SK-N-SH (cell line): ENCODE measurements at places on chromosomes 12 and 14. TPM values are rescaled to one million over a fixed set of nuclear protein-coding genes. Genes with fewer than 3 reads are reported as not detected.

Gene PRB2
- not detected in 2 replicates for polyA plus RNA-seq

Gene CHURC1
- polyA plus RNA-seq = 66.8 and 74.8 TPM in 2 replicates

Gene PTCSC3
- not detected in 2 replicates for polyA plus RNA-seq

Gene FBLN5
- 36.7 and 39.8 TPM in 2 replicates for polyA plus RNA-seq

Gene NTN4
- 0.08 and 0.11 TPM in 2 replicates for polyA plus RNA-seq

Gene CDK17
- 11.7 and 12.4 TPM in 2 replicates for polyA plus RNA-seq

Gene ERBB3
- 1.4 and 1.5 TPM in 2 replicates for polyA plus RNA-seq

Gene LTB4R2
- 8.2 and 12.2 TPM in 2 replicates for polyA plus RNA-seq

Gene CACNA2D4
- 0.02 TPM in 1 of 2 replicates, not detected in the other for polyA plus RNA-seq

Gene RNFT2
- 3.8 and 4.4 TPM in 2 replicates for polyA plus RNA-seq

Gene RFX4
- polyA plus RNA-seq = not detected in 2 replicates

Gene DIO2
- polyA plus RNA-seq = 0.91 and 1.1 TPM in 2 replicates

Gene ZFYVE26
- 5.6 and 7.7 TPM in 2 replicates for polyA plus RNA-seq

Gene PTPRO
- 1.4 and 1.9 TPM in 2 replicates for polyA plus RNA-seq

Gene KRT85
- polyA plus RNA-seq = not detected in 2 replicates

Gene TMEM119
- polyA plus RNA-seq = 25.7 and 28.2 TPM in 2 replicates

Gene TEX52
- not detected in 2 replicates for polyA plus RNA-seq

GRCh38 chr14:50070840-50071548, 45.4 kb downstream of the VCPKMT start:
- no peak for DNase-seq

GRCh38 chr12:62670986-62671720, 204.5 kb downstream of the MON2 start:
- DNase-seq = no peak

GRCh38 chr14:74508844-74509428, 15.4 kb downstream of the ISCA2 start:
- no peak for DNase-seq

DNA sequence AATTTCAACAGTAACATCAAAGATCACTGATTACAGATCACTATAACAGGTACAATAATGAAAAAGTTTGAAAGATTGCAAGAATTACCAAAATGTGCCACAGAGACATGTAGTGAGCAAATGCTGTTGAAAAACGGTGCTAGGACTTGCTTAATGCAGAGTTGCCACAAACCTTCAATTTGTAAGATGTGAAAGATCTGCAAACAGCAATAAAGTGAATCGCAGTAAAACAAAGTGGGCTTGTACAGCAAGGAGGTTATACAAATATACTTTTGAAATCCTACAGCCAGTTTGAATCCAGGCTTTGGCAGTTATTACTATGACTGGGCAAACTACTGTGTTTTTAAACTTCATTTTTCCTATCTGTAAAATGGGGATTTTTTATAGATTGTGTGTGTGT, 1.0 kb upstream of the PLEKHA5 start:
- DNase-seq = no peak

DNA sequence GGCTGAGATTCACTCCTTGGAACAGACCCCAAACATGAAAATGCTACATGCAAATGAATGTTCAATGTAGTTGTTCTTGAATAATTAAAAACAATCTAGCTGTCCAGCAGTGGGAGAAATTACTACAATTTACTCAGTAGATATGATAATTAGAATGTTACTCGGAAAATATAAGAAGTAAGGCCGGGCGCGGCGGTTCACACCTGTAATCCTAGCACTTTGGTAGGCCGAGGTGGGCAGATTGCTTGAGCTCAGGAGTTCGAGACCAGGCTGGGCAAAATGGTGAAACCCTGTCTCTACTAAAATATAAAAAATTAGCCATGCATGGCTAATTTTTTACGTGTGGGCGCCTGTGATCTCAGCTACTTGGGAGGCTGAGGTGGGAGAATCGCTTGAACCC, 15.3 kb upstream of the PTGER2 start:
- no peak for DNase-seq

- DNase-seq = peak; percentile 72
These were observed 29.0 kb downstream of the NCOR2 start for GRCh38 chr12:124538194-124539082.

- DNase-seq = no peak
These were observed 377.0 kb upstream of the ATP2B1 start for GRCh38 chr12:90085494-90086274.

DNA sequence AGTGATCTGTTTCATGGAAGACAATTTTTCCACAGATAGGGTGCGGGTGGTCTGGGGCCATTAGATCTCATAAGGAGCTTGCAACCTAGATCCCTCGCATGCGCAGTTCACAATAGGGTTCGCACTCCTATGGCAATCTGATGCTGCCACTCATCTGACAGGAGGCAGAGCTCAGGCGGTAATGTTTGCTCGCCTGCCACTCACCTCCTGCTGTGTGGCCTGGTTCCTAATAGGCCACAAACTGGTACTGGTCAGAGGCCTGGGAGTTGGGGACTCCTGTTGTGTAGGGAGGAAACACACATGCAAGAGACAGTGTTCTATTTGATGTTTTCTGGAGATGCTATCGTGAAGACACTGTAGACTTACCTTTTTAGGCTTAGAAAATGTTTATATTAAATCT, 77.0 kb upstream of the FGD4 start:
- no peak for DNase-seq

DNA sequence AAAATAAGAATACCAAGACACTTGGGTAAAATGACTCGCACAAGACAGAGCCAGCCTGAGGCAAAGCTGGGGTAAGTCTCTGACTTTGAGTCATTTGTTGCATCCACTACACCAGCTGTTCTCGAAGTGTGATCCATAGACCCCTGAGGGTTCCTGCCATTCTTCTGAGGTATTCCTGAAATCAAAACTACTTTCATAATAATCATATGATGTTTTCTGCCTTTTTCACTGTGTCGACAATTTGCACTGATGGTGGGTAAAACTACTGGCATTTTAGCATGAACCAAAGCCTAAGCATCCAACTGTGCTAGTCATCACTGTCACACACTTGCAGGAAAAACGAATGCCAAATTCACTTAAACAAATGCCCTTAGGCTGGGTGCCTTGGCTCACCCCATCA, 135.5 kb upstream of the FUT8 start:
- no peak for DNase-seq

DNA sequence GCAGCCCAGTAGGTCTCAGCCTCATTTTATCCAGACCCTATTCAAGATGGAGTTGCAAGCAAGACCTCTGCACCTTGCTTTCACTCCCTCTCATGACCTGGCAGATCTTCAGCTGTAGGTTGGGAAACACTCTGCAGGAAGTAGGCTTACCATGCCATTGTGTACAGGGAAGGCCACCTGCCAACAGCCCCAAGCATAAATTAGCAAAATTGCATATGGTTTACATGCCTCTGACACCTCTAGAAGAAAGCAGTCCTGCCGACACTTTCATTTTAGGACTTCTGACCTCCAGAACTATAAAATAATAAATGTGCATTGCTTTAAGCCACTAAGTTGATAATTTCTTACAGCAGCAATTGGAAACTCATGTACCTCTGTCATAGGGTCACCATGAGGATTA, 96.9 kb downstream of the SLC15A4 start:
- DNase-seq = no peak

- peak; percentile 22 for DNase-seq
These were observed 141.2 kb upstream of the C14orf180 start for GRCh38 chr14:104438166-104438887.

DNA sequence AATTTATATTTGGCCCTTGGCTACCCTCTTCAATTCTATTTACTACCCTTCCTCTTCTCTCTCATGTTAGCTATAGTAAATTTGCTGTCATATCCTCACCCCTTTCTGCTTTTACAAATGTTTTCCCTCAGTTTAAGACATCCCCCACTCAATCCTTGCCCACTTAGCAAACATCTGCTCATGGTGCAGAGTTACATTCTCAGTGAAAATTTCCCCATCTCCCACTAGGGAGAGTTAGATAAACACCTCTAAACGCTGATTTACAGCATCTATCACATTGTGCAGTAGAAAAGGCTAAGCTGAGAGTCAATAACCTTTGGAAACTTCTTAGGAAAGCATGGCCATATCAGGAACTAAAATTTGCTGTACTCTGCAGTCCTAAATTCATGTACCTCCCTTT, 69.0 kb downstream of the DENND5B start:
- DNase-seq = no peak

DNA sequence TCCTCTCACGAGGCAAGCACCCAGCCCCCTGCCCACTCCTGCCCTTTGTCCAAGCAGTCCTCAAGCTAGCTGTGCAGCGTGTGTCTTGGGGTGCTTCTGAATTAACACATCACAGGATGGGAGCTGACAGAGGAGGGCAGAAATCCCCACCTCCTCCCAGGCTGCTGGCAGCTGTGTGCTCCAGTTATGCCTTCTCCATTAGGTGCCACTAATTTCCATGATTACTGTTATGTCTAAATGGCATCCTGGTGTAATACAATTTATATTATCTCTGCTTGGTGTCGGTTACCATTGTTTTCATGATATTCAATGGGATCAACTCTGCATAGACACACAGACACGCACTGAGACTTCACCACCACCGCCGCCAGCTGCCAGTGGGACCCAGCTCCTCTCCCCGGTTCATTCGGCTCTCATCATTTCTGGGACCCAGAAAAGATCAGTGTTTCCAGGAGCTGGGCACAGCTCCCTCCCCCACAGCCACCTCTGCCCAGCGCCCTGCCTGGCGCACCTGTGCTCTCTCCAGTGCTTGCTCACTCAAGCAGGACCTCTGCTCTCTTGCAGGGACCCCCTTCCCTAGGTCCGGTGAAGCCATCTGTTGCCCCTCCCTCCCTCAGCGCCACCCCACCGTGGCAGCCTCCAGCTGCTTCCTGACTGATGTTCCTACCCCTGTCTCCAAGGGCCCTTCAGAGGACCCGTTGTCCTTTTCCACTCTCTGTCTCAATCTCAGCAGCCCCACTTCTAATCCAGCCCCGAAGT, 167.5 kb upstream of the FKBP4 start:
- no peak for DNase-seq

GRCh38 chr14:101098641-101099040, 195.1 kb upstream of the RTL1 start:
- no peak for DNase-seq

- no peak for DNase-seq
These were observed 211.6 kb downstream of the KIF26A start for GRCh38 chr14:104349950-104350349.

DNA sequence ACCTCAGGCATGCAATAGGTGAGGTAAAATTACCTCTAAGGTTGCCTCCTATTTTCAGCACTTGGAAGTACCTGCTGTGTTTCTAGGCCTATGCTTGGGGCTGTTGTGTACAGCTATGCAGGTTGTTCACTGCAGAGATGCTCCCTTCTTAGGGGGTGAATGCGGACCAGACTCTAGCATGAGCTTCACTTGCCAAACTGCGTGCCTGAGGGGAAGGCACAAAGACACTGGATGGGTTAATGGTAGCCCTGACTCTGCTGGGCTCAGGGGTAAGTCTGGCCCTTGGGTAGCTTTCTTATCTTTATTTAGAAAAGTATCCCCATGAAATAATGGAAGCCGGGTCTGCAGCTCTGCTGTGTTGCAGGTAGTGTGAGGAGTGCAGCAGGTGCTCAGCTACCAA, 35.7 kb downstream of the B4GALNT3 start:
- no peak for DNase-seq

GRCh38 chr14:81222691-81223090, 1.9 kb upstream of the GTF2A1 start:
- no peak for DNase-seq

GRCh38 chr12:2792671-2793500, 1.9 kb upstream of the FKBP4 start:
- DNase-seq = no peak

DNA sequence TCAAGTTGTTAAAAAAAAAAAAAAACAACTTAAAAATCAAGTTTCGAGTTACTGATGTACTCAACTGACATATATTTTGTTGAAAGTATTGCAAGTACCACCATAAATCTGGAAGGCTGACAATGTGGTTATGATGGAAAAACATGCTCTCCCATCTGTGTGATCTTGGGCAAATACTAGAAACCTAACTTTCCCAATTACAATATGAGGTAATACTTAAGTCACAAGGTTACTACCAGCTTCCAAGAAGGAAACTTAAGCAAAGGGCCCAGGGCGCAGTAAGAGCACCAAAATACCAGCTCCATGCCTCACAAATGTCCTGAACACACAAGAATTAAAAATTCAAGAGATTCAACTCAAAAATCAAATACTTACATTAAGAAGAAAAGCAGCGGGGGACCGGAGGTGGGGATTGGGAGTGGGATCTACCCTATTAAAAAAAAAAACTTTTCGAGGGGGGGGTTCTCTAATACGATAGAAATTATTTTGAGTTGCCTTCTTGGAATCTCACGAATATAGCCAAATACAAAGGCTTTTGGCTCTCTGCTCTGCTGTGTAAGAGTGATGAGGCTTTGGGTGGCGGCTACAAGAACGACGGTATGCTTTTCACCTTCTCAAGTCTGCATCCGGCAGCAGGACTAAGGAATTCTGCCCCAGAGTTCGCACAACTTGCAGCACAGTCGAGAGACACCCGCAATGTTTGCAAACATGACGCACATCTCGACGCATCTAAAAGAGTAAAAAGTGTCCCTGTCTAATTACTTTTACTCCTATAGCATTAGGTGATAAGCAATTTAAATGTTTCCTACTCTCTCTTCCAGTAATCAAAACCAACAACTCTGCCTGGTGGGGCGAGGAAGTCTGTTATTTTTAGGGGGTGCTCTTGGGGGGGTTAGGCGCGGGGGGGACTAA, 1.1 kb downstream of the SAV1 start:
- DNase-seq = peak; percentile 23

- DNase-seq = no peak
These were observed 53.8 kb upstream of the USP44 start for GRCh38 chr12:95605087-95605486.

GRCh38 chr14:37594971-37595808, at the start of the genes FOXA1 and TTC6:
TSS of gene FOXA1 (minus strand) at chr14:37595249. CDS start at chr14:37594972, 277 bp downstream.
TSS of gene TTC6 (plus strand) at chr14:37595629. CDS start at chr14:37622065, 26,436 bp downstream.
- DNase-seq = peak; percentile 40

GRCh38 chr12:126668538-126668937, 1598.4 kb upstream of the TMEM132C start:
- no peak for DNase-seq

DNA sequence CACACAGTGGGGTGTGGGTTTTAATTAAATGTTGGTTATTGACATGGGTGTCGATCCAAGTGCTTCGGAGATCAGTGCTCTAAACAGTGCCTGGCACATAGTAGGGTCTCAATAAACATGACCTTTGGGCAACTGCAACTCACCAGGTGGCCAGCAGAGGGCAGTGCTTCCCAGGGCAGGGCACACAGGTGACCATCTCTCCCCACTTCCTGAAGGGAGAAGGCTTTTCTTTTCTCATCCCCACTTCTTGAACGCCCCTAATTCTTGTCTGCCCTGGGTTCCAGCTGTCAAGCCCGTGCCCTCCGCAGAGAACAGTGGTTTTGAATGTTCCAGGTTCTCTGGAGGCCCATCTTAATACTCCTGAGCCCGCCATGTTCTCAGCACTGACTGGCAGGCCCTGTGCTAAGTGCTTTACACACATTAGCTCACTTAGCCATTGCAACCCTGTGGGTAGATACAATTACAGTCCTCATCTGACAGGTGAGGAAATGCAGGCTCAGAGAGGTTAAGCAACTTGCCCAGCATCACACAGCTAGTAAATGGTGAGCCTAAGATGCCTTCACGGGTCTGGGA, 16.3 kb downstream of the RAPGEF3 start:
- DNase-seq = peak; percentile 72

DNA sequence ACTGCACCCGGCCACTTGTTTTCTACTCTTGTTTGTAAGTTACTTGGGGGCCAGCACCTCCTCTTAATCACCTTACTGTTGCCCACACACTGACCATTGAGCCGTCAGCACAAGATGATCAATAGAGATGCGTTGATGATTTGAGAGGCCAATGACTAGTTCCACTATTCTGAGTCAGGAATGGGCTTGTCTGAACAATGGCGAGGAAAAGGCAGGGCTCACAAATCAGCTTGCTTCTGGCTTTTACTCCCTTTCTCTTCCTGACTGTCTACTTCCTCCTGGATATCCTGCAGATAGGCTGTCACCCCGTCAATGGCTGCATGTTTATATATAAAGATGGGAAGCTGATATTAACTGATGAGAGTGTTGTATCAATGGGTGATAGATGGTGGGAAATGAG, 29.1 kb upstream of the HDAC7 start:
- DNase-seq = no peak
